ENCODE measurements at places on chromosomes 3 and 15. TPM values are rescaled to one million over a fixed set of nuclear protein-coding genes. Genes with fewer than 3 reads are reported as not detected.

DNA sequence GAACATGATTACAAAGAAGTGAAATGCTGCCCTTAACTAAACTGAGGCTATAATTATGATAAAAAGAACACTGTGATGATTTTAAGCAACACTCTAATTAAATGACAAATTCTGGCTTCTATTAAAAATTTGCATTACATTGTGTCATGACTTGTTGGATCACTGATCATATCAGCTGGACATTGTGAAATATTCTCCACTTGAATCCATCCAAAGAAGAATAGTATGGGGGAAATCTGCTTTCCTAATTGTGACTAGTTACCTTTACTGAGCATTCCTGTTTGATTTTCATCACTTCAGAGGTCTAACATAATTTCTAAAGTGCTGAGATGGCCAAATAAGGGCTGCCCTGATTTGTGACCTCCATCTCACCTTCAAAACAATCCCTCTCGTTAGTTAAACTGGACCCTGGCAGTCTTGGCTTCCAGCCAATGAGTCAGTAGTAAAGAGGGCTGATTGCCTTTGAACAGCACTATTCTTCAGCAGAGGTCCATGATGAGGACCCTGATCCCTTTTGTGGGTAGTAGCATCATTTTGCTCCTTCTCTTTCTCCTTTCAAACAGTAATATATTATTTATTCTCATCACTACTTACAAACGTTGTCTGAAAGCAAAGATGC, 53.5 kb upstream of the LEKR1 start:
- no peak for DNase-seq

- peak; percentile 55 for DNase-seq
Measured at GRCh38 chr3:12758025-12758781, 856 bp downstream of the TMEM40 start.

DNA sequence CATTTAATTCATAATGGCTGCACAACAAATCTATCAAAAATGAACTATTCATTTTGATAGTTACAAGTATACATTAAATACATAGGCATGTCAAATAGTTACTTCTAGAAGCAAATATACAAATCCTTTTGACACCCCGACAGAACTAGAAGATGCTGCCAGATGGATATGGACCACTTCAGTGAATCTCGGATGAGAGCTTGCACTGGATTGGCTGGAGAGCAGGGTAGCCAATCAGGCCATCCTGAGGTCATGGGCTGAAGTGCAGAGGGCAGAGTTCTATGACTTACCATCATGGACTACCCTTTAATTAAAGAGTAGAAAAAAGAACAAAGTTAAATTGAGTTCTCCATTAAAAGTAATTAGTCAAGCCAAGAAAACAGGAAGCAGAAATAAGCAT, 8.3 kb downstream of the CCNL1 start:
- no peak for DNase-seq

The SIN3A gene
- total RNA-seq: 38.8 TPM

The ITIH3 gene
- 1.3 TPM for total RNA-seq

The C3orf49 gene
- not detected for total RNA-seq
